Pericardium fibroblast (primary cell): ENCODE measurements at places on chromosomes 3 and 15. TPM values are rescaled to one million over a fixed set of nuclear protein-coding genes. Genes with fewer than 3 reads are reported as not detected.

Gene IGSF10
- total RNA-seq: 7.3 and 16.9 TPM in 2 replicates

Gene C2CD4A
- total RNA-seq: 0.12 TPM in 1 of 2 replicates, not detected in the other

Gene TM4SF4
- not detected in 2 replicates for total RNA-seq

Gene OXTR
- 0.34 and 4.2 TPM in 2 replicates for total RNA-seq

Gene CACNA1D
- 0.09 TPM in 1 of 2 replicates, not detected in the other for total RNA-seq
